ENCODE measurements at places on chromosomes 12 and 14.

GRCh38 chr12:41274643-41275042 lies 86.5 kb downstream of the PDZRN4 start:
- no peak for DNase-seq

- DNase-seq = no peak
Observed at GRCh38 chr12:120719496-120720233, 6.0 kb upstream of the ACADS start.

GRCh38 chr12:28975564-28976340 lies 173.3 kb upstream of the FAR2 start:
- no peak for DNase-seq

DNA sequence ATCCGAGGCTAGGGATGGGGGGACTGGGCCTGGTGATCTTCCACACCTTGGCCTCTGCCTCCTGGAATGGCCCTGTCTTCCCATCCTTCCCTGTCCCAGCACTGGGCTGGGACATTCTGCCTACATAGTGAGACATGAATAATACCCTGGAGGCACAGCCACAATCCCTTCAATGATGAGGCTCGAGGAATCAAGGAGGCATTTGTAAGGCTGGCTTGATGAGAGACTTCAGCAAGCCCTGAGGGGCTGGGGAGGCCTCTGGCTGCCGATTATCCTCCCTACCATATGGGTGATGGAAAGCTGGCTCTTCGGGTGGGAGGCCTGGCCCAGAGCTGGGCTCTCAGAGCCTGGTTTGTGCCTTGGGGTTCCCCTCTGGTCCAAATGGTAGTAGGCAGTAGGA lies 92.5 kb downstream of the CALM1 start:
- DNase-seq = no peak

- no peak for DNase-seq
Observed at GRCh38 chr12:89250213-89250612, 102.1 kb downstream of the DUSP6 start.

- DNase-seq = no peak
Observed at GRCh38 chr14:98944989-98945388, 327.0 kb downstream of the BCL11B start.

DNA sequence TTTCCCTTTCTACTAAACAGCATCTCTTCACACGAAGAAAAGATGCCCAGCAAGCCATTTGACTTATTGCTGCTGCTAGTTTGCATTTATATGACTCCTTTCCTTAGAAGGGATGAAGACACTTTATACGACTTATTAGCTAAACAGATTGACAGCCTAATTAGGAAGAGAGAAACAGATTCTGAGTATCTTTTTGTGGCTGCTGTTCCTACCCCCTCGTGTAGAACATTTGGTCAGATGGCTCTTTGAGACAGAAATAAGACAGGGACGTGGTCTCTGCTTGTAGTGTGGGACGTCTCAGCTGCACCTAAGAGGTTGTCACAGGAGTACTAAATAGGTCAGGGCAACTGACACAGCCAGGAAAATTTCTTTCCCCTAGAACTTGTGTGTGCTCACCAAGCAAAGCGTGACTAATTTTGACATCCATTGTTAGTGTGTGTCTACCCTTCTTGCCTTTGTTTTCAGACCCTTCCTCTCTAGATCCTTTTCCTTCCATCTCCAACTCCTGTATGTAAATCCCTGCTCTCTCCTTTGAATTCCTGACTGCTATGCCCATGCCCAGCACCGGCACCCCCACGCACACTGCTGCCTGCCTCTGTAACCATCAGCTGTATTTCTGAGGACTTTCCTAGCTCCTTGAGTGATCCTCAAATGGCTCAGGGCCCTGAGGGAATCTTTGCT lies 83.2 kb downstream of the DAD1 start:
- DNase-seq = no peak

- no peak for DNase-seq
Observed at GRCh38 chr12:101695706-101696105, 1.7 kb upstream of the CHPT1 start.

DNA sequence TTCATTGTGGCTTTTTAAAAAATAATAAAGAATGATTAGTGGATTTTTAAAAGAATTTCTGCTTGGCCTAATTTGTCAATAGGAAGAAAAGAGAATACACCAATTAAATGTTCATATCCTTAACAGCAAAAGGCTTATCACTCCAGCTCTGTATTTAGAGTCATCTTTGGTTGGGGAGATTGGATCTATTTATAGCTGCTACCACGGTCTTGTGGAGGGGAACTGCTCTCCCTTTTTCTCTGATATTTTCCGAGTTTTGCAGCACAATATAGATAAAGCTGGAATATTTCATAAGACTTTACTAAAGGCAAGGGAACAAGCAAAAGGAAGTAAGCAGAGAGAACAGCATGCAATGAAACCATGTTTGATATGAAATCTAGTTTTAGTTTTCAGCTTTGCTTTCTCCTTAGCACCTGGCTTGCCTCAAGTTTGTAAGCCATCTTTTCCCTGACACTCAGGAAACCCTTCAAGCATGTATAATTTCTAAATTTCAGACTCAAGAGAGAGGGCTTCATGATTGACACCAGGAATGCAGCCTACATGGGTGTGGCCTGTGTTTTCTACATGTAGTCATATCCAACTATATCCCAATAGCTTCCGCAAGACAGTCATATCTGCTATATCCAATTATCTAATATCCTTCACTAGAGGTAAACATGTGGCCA lies 35.2 kb downstream of the BRMS1L start:
- no peak for DNase-seq

DNA sequence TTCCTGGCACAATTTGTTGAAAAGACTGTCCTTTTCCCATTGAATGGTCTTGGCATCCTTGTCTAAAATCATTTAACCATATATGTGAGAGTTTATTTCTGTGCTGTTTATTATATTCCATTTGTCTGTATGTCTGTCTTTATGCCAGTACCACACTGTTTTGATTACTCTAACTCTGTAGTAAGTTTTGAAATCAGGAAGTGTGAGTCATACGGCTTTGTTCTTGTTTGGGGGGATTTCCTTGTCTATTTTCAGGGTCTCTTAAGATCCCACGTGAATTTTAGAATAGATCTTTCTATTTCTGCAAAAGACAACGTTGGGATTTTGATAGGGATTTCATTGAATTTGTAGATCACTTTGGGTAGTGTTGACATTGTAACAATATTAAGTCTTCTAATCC lies 88.5 kb downstream of the MYRFL start:
- DNase-seq = no peak

- DNase-seq = no peak
Observed at GRCh38 chr12:82919388-82920054, 232.8 kb downstream of the TMTC2 start.

- DNase-seq = no peak
Observed at GRCh38 chr12:1995205-1995896, 8.9 kb downstream of the DCP1B start.

GRCh38 chr12:58253663-58254062 lies 312.3 kb downstream of the ATP23 start:
- DNase-seq = no peak

- DNase-seq = no peak
Observed at GRCh38 chr14:92770484-92770883, 22.1 kb upstream of the LGMN start.

GRCh38 chr14:47590767-47591495 lies 84.5 kb downstream of the MDGA2 start:
- DNase-seq = no peak

- DNase-seq = no peak
Observed at GRCh38 chr12:3931776-3932175, 58.6 kb upstream of the PARP11 start.

DNA sequence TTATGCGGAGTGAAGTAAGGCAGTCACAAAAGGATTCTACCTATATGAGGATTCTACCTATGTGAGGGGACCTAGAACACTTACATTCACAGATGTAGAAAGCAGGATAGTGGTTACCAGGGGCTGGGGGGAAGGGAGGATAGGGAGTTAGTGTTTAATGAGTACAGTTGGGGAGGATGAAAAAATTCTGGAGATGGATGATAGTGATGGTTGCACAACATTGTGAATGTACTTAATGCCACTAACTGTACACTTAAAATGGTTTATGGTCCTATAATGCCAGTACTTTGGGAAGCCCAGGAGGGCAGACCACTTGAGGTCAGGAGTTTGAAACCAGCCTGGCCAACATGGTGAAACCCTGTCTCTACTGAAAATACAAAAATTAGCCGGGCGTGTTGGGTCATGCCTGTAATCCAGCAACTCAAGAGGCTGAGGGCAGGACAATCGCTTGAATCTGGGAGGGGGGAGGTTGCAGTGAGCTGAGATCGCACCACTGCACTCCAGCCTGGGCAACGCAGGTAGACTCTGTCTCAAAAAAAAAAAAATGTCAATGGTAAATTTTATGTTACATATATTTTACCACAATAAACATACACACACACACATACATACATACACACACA lies 25.4 kb downstream of the SVOP start:
- no peak for DNase-seq

- no peak for DNase-seq
Observed at GRCh38 chr12:51917746-51918453, 10.6 kb downstream of the ACVRL1 start.

- DNase-seq = no peak
Observed at GRCh38 chr12:24928131-24928530, 20.8 kb downstream of the BCAT1 start.

DNA sequence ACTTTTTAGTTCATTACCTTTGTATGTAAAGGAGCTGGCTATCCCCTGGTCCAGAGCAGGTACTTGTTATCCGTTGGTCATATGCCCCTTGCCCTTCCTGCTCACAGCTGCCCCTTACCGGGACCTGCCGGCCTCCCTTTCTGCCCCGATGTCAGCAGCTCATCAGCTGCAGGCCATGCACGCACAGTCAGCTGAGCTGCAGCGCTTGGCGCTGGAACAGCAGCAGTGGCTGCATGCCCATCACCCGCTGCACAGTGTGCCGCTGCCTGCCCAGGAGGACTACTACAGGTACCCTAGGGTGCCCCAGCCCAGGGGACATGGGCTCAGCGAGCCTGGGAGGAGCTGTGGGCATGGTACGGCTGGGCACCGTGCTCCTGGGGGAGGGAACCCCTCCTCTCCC lies 2.3 kb upstream of the RNU7-1 start:
- no peak for DNase-seq

DNA sequence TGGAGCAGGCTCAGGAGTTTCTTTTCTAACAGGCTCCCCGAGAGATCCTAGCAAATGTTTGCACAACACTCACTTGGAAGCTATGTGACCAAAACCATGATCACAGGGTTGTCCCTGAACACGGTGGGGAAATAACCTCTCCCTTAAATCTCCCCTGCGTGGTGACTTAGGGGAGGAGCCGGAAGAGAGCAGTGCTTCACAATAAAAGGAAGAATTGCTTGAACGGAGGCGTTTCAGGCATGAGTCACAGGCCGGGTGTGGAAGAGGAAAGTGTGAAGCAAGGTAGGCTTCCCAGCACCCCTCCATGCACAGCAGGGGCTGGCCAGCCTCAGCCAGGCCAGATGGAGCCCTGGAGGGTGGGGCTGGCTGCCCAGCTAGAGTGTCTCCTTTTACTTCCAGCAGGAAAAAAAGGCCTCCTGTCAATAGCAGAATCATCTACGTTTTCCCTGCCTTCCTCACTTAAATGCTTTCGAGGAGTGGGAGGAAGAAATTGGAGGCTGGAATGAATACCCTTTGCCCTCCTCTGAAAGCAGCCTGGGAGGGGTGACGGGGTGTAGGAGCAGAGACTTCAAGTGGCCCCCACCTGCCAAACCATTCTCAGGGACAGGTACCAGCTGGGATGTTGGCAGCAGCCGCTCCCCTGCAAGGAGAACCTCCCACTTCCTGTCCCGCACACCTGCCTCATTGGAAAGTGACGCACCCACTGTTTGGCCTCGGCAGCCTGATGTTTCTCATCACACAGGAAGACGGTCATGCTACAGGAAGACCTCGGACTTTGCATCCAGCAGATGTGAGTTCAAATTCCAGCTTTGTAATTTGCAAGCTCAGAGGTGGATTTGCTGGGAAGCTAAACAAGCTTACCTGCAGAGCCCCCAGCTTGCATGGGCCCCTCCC lies 30.1 kb upstream of the PPP2R5C start:
- peak; percentile 62 for DNase-seq

- no peak for DNase-seq
Observed at GRCh38 chr12:26204612-26205289, 9.4 kb downstream of the SSPN start.

DNA sequence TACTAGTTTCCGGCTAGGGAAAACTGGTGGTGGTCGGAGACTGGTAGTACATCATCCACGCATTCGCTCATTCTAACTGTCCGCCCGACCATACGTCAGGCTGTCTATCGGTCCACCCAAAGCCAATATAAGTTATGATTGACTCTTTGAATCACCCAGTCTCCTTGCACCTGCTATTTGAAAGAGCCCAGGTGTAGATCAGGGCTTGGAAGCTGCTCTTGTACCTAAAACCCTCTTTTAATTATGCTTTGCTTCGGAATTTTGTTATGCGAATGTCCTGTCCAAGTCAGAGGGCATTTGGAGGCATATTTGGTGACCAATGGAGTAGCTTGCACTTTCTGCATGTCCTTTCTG lies 5.7 kb upstream of the NKX2-1 start:
- no peak for DNase-seq

GRCh38 chr12:75908961-75909605 lies 122.5 kb downstream of the PHLDA1 start:
- no peak for DNase-seq

- DNase-seq = no peak
Observed at GRCh38 chr12:116336542-116337065, 59.1 kb upstream of the MED13L start.

GRCh38 chr14:23101213-23101970 lies 3.4 kb downstream of the CIROP start:
- DNase-seq = no peak

GRCh38 chr14:48251290-48251689 lies 575.9 kb upstream of the MDGA2 start:
- DNase-seq = no peak

DNA sequence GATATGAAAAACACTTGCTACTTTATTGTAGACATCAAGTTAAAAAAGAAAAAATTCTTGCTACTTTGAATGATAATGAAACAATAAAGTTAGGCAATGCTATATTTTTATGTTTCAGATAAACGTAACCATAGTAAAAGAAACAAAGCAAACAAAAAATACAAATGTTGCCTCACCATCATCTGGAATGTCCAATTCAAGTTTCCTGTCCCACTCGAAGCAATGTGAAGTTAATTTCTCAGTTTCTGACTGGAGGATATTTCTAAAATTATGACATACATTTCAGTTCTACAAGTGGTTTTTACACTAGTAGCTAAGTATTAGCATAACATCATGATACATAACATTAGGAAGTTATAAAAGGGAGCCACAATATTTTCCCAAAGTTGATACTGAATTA lies 20.9 kb downstream of the DLGAP5 start:
- no peak for DNase-seq

GRCh38 chr14:100775831-100776591 lies 49.3 kb downstream of the DLK1 start:
- DNase-seq = no peak

Data from activated CD4-positive, CD25-positive, alpha-beta regulatory T cell treated with anti-CD3 and anti-CD28 coated beads, Interleukin-2, amount 50 U/mL, for 72 hours (primary cell).